ENCODE measurements at places on chromosomes 7 and 10.

GRCh38 chr7:130990178-130990832 lies 256.3 kb upstream of the KLF14 start:
- no peak for DNase-seq

- no peak for DNase-seq
Measured at GRCh38 chr10:129785536-129785981, 178.5 kb downstream of the EBF3 start.

DNA sequence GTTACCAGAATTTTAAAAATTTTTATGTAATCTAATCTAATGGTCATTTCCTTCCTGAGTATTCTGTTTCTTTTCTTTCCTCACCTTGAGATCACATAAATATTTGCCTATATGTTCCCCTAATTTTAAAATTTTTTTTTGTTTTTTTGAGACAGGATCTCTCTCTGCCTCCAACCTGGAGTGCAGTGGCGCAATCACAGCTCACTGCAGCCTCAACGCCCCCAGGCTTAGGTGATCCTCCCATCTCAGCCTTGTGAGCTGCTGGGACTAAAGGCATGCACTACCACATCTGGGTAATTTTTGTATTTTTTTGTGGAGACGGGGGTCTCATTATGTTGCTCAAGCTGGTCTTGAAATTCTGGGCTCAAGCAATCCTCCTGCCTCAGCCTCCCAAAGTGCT lies 4.1 kb upstream of the PROSER2 start:
- peak; percentile 20 for DNase-seq

DNA sequence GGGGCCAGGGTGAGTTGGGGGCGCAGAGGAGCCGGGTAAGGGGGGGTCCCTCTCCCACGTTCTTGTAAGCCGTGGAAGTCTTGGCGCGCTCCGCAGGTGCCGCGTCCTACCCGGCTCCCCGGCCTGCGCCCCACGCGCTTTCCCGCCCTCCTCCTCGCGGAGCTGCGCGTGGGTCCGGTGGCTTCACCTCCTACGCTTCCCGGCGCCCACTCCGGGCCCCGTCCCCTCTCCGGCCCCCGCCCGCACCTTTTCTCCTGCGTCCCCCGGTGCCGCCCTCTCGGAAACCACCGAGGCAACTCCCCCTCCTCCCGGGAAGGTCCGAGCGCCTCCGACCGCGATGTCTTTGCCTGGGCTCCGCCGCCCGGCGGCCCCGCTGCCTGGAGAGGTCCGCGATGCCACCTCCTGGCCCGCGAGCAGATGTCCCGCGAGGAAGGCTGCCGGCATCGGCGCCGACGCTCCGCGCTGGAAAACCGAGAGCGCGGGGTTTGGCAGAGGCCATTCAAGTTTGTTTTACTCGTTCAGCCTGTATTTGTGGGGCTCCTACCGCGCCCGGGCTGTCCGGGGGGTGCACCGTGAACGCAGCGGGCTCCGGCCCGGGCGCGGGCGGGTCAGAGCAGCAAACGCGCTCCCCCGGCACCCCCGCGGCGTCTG lies 2.4 kb upstream of the NKX6-2 start:
- DNase-seq: peak; percentile 10

GRCh38 chr7:30041526-30042269 lies 13.5 kb downstream of the PLEKHA8 start:
- DNase-seq: no peak

GRCh38 chr7:39458061-39458745 lies 108.0 kb upstream of the YAE1 start:
- DNase-seq: no peak

DNA sequence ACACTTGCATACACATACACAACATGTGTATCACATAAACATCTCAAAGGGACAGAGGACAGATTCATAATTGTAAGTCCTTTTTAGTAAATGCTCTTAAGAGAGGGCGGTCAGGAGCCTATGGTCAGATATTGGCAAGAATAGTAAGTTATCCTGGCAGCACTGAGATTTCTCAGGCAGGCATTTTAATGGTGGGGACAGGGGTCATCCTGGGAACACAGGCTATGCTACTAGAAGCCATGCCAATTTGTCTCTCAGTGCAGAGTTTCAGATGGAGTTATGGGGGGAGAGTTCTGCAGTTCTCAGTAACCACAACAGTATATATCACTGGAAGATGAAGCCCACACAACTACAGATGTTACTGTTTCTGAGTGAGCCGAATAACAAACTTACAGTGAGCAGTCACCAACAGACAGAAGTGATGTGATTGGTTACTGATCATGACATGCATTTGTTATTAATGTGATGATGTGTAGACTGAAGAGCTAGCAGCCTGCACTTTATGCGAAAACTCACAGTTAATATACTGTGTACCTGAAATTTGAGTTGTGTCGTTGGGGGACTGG lies 16.4 kb downstream of the ZNF487 start:
- no peak for DNase-seq

- DNase-seq: no peak
Measured at GRCh38 chr10:31528831-31529230, 209.8 kb downstream of the ZEB1 start.

DNA sequence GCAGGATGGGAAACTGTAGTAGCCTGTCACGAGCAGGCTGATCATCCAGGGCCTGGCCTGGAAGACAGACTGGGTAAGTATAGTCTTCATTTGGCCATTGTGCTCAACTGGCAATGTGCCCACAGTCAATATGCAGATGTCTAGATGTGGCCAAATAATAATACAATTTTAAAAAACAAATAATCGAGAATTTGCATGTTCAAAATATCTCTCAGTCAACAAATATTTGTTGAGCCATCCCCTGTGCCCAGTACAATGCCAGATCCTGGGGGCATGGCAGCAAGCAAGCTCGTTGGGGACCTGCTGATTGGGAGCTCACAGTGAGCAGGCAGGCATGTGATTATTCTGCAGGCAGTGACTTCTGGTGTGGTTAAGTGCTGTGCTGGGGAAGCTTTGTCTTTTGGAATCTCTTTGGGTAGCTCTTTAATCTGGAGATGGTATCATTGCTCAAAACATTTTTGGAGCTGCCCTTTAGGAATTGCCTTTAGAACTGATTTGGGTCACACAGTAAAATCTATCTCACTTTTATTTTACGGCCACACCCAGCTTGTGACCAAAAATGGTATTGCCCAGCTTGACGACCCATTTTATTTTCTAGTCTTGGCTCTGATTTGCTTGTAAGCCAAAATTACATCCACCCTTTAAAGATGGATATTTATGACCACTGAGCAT lies 92.2 kb downstream of the PLCE1 start:
- no peak for DNase-seq

DNA sequence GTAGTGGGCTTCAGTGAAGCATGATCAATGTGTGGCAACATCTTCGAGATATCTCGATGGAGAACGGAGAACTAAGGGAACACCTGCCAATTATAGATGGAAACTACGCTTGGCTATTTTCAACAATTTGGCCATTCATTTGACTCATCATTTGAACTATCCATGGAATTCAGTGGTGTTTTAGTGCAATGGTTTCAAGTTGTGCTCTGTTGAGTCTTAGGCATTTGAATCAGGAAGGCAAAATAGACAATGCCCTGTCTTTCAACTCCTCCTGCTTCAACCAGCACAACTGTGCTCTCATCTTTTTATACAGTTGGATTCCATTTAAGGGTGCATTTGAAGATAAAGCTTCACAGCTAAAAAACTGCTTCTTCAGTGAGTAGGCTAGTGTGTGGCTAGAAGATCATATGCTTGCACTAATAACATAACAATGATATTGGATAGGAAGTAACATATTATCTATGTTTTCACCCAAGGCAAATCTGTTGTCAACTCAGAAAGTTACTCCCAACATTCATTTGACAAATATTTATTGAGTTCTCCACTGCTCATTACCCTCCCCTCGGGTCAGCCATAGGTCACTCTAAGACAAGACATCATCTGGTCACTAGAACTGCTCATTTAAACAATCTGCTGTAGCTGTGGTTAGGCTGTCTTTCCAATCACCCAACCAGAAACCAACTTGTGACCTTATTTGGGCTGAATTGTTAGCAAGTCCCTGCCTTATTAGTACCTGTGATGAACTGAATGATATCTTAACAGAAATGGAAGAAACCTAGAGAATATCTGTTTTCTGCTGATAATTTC lies 314.1 kb upstream of the SP4 start:
- DNase-seq: no peak

- DNase-seq: no peak
Measured at GRCh38 chr7:151798851-151799448, 78.0 kb downstream of the PRKAG2 start.

DNA sequence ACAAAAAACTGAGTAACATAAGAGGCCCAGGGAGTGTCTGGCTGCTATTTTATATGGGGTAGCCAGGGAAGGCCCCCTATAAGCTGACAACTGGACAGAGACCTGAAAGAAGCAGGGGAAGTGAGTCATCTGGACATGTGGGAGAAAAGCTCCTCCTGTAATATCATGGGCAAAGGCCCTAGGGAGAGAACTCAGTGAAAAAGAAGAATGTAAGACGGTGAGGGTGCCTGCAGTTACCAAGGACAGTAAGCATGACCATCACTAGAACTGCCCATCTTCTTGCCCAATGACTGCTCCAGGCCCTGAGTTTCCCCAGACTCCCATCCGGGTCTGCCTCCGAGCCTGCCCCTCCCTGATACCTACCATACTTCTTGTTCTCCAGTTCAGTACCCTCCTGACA lies 2.3 kb downstream of the ELMO1 start:
- no peak for DNase-seq

DNA sequence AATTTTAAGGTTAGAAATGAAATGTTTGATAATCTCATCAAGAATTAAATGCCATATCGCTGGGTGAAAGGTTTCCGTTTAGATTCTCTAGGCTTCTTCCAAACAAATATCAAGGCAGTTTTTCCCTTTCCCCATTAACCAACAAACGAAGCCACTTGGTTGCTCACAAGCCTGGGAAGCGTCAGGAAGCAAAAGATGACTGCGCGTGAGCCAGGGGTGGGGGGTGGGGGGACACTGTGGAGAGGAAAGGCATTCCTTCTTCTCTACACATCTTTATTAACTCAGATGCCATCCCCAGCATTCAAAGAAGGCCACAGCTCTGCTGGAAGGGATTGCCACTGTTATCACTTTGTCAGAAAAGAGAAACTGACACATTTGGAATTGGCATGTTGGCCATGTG lies 207.1 kb downstream of the TRIL start:
- no peak for DNase-seq

DNA sequence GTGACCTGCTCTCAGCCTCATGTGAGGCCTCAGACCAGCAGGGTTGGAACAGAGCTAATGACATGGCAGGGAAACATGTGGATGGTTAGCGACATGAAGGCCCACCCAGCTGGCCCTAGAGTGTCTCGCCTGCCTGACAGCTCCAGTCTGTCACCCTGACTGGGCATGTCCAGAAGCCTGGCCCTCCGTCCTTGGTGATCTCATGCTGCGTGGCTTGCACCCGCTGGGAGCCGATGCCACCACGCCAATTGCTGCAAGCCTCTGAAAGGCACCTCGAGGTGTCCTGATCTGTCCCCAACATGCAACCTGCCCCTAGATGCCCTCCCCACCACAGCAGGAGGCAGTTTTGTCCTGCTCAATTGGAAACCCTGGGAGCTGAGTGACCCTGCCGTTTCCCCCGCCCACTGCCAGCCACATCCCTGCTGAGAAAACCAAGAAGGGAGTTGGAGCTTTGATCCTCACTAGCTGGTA lies 27.8 kb upstream of the RET start:
- no peak for DNase-seq

- DNase-seq: no peak
Measured at GRCh38 chr7:159070431-159071148, 74.1 kb downstream of the VIPR2 start.

- no peak for DNase-seq
Measured at GRCh38 chr7:127146746-127147536, 105.8 kb downstream of the GRM8 start.

DNA sequence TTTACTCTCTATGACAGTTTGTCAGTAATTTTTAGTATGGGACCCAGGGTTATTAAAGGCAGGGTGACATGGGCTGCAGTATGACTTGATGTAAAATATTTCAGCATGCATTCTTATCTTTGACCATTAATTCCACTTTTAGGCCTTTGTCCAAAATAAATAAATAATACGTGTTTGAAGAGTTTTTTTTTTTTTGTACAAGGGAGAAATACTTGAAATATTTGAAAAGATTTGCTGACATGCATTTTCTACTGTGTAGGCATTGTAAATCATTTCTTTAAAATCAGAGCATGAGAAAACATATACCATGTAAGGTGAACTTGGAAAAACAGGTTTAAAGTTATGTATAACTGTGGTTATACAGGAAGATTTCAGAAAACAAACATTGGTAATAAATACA lies 23.5 kb downstream of the NRG3 start:
- no peak for DNase-seq

GRCh38 chr7:149831741-149832219 lies 6.4 kb upstream of the ZNF862 start:
- no peak for DNase-seq

- DNase-seq: peak; percentile 53
Measured at GRCh38 chr7:103524042-103524907, 78.3 kb upstream of the SLC26A5 start.

DNA sequence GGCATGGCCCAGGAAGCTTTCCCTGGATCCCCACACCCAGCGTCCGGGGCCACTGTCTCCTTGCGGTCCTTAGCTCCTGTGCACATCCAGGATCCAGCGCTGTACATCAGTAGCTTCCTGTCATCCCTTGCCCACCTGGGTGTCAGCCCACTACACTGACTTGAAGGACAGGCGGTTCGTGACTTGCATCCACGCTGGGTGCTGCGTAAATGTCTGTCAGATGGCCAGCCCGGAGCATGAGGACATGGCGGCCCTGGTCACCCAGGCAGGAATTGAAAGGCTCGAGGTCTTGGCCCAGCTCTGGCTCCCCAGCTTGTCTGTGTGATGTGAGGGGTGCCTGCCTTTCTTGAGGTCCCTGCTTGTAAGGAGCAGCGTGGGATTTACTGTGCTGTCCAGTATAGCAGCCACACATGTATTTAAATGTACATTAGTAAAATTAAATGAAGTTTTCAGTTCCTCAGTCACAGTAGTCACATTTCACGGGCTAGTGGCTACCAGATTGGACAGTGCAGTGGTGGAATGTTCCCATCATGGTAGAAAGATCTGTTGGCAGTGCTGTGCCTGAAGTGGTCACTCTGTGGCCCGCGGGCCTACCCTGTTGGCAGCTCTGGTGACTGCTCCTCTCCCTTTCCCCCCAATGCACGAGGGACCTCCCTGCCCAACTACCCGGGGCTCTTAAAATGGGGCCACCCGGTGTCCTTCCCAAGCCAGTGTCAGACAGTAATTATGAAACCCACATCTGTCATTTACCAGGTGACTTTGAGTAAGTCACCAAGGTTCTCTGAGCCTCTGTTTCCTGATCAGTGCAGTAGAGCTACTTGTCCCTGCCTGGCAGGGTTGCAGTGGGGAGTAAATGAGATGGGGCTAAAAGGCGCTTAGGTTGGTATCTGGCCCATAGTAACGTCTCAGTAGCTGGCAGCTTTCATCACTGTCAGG lies 97.8 kb upstream of the PPIF start:
- DNase-seq: no peak

DNA sequence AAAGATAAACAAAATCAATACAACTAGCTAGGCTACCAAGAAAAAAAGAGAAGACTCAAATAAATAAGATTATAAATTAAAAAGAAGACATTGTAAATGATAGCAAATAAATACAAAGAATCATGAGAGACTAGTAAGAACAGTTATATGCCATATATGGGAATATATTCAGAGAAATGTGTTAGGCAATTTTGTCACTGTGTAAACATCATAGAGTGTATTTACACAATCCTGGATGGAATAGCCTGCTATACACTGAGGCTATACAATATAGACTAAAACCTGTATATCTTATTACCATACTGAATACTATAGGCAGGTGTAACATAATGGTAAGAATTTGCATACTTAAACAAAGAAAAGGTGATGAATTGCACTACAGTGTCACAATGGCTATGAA lies 717.4 kb downstream of the PARD3 start:
- no peak for DNase-seq

- DNase-seq: peak; percentile 8
Measured at GRCh38 chr7:30562909-30563308, 31.8 kb upstream of the GARS1 start.

- DNase-seq: peak; percentile 53
Measured at GRCh38 chr10:119306986-119307392, 99.6 kb downstream of the GRK5 start.

All from ELR (cell line).